ENCODE measurements at places on chromosomes 1 and 21.

DNA sequence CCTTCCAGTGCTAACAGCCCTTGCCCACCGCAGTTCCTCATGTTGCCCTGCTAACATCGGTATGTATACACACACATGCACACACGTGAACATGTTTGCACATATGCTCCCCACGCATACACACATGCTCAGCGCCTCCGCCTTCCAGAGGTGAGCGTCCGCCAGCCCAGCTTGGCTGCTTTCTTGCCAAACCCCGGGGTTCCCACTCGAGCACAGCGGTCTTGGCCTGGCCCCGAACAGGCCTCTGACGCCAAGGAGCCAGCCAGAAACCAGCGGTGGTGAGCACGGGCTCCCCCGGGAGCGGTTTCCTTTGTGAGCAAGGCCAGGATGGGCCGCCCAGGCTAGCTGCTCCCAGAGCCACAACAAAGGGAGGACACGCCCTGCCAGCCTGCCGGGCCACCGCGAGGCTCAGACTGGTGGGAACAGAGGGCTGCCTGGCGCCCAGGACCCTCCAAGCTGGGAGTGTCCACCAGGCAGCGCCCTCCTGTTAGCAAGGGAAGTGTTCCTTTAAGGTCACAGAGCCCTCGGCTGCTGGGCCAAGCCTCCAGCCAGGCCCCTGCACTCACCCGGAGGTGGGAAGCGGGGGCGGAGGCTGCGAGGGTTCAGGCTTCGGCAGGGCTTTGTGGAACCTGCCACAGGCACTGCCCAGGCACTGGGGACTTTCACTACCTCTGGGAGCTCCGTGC lies 65.4 kb downstream of the ALPL start:
- DNase-seq: no peak
- peak overlapping the region; percentile 59 for H3K27ac ChIP-seq
- H3K4me1 ChIP-seq: peaks cover 16% of the 10 kb centered on the region
- peaks cover 4% of the 10 kb centered on the region for H3K27me3 ChIP-seq

DNA sequence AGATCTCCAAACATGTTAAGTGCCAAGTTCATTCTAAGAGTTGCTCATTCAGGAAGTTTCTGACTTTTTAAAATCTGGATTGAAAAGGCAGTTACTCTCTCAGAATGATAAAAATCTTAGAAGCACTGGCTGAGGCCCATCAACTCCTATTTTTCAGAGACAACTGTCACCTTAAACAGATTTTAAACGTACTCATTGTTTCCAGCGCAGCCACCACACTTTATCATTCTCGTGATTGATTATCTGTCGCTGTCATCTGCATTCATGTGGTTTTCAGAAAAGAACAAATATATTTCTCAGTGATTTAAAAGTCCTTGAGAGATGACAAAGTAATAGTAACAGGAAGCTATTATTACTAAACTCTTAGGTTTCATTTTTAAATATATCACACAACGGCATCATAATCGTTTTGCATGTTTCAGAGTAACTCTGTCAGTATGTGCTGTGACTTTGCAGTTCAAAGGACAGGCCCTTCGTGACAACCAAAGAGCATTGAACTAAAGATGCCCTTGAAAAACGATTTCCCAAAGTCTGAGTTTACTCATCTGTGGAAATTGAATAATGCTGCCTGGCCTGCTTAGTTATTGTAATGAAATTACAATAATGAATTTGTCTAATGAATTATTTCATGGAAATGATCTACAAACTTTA lies 14.9 kb upstream of the KCNK1 start:
- no peak overlapping the region for H3K27ac ChIP-seq
- H3K27me3 ChIP-seq: peaks cover 4% of the 10 kb centered on the region
- no peaks in the 10 kb centered on the region for H3K4me1 ChIP-seq
- H3K36me3 ChIP-seq: no peaks in the 10 kb centered on the region
- no peak overlapping the region for H3K4me3 ChIP-seq

GRCh38 chr1:158274797-158275196 lies 14.9 kb upstream of the CD1C start:
- no peaks in the 10 kb centered on the region for H3K27me3 ChIP-seq
- no peak for DNase-seq
- no peaks in the 10 kb centered on the region for H3K36me3 ChIP-seq
- H3K4me1 ChIP-seq: no peaks in the 10 kb centered on the region

DNA sequence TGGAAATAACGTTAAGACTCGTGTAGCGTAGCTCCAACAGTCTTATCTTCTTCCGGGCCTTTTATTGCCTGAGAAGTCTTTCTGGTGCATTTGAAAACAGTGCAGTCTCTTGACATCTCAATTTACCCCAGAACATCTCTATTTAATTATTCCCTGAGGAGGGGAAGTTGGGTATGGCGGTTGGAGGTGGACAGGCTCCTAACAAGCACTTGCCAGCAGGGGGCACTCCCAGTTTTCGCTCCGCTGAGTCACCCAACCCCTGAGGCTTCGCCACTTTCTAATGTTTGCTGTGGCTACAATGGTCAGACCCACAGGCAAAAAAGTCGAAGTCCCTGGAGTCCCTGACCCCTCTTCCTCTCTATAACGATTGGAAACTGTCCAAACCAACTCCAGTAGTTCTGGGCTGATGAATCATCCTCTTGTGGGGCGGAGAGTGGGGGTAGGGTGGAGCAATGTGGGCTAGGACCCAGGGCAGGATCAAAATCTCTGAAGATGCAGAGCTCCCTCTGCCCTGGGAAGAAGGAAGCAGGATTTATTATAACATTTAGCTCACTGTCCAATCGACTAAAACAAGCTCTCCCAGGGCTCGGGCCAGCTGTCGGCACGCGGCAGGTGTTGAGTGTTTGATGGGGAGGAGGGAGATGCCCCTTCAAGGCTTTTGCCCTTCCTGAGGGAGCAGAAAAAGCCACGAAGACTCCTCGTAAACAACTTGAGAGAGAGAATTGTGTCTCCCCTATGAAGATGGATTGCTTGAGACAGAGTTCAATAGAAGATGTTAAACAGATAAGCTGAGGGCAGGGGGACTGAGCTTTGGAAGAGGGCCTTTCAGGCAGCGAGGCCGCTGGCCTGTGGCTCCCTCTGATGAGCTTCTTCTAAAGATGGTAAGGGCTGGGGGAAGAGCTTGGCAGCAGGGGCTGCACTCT lies 85.7 kb downstream of the BRINP2 start:
- no peak overlapping the region for H3K27ac ChIP-seq
- H3K36me3 ChIP-seq: no peaks in the 10 kb centered on the region
- no peak overlapping the region for H3K4me3 ChIP-seq

DNA sequence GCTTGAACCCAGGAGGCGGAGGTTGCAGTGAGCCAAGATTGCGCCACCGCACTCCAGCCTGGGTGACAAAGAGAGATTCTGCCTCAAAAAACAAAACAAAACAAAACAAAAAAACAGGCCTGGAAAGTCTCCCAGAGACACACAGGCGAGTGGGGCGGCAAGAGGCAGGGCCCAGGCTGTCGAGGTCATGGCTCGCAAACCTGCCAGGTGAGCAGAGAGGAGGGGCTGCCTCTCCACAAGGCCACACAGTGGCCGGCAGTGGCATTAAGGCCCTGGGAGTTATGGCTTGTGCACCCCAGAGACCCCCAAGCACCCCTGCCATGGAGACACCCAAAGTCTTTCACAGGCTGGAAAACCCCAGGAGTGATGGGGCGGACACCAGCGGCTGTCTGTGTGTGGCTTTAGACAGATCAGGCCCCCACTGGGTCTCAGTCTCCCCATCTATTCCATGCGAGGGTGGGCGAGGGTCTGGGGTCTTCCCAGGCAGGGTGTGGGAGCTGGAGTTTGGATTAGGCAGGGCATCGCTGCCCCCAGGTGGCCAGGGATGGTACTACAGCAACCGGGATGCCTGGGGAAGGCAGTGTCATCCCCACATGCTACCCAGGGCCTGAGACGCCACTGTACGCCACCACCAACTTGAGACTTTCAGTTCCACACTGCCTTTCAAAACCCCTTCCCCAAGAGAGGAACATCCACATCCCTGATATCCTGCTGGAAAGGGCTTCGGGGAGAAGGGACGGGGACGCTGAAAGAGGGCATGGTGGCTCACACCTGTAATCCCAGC lies 7.3 kb upstream of the CTRC start:
- DNase-seq: no peak
- H3K36me3 ChIP-seq: peaks cover 39% of the 10 kb centered on the region
- H3K27ac ChIP-seq: no peak overlapping the region
- no peaks in the 10 kb centered on the region for H3K27me3 ChIP-seq
- peaks cover 10% of the 10 kb centered on the region for H3K4me1 ChIP-seq

DNA sequence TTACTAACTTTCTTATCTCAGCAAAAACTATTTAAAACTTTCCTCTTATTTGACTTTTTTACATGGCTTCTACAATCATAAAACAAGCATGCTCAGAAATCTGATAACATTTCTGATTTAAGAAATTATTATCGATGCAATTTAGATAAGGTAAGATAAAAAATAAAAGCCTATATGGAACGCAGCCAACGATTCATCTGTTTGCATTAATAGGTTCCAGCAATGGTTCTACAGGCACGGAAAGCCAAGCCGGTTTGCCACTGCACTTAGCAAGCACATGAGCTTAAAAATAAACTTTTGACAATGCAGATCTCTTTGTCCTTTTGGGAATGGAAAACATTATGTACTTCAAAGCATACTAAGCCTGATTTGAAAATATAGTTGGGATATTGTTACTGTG lies 77.5 kb upstream of the KCNK2 start:
- H3K27ac ChIP-seq: peak overlapping the region; percentile 59
- H3K4me3 ChIP-seq: peak overlapping the region; percentile 21
- DNase-seq: no peak
- no peaks in the 10 kb centered on the region for H3K36me3 ChIP-seq
